ENCODE measurements at places on chromosomes 5 and 9.

DNA sequence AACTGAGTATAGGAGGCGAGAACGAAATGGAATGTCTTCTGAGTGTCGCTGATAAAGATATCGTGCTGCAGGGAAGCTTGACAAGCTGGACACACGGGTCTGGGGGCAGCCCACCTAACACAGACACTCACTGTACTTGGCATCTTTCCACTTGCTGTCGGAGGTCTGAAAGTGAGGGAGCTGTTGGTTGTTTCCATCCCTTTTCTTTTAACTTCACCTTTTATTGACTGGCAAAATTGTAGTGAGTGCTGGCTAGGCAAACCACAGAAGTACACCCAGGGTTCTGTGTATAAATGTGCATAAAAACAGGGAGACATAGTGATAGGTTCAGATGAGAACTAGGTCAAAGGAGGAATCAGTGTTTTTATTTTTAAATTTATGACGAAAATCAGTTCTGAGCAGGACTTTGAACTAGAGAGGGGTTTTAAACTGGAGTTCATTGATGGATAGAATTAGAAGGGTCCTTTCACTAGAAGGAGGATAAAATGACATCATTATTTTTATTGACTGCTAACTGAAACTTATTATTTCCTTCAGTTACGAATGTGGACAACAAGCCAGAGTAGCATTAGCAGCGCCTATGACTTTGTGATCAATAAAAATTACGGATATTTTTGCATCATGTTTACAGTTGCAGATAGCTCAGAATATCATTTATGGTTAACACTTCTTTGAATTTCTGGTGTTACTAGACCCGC is 817 bp downstream of the GAPVD1 start:
- no peak for DNase-seq

- no peak for DNase-seq
Measured at GRCh38 chr5:80204808-80205614, 50.8 kb downstream of the SERINC5 start.

GRCh38 chr5:54360089-54360488 is 49.7 kb upstream of the ARL15 start:
- no peak for DNase-seq

GRCh38 chr5:152456815-152457443 is 51.9 kb upstream of the NMUR2 start:
- no peak for DNase-seq

- DNase-seq = no peak
Measured at GRCh38 chr9:12060067-12060466, 633.1 kb upstream of the TYRP1 start.

- DNase-seq = no peak
Measured at GRCh38 chr5:68431601-68432337, 216.2 kb downstream of the PIK3R1 start.

DNA sequence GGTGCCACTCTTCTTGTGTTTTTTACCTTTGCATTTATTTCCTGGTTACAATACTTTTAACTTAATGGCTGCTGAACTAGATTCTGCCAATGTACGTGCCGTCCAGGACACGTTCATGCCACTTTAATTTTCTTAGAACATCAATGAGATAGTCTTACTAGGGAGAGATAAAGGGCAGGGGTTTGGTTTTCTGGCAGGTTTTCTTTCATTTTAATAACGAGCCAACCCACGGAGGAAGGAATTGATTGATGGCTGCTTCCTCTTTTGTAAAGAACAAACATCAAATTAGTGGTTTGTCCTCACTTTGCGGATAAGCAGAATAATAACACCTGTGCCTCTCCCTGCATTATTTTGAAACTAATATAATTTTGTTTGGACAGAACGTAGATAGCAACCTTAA is 135.7 kb downstream of the DOCK8 start:
- DNase-seq = no peak

DNA sequence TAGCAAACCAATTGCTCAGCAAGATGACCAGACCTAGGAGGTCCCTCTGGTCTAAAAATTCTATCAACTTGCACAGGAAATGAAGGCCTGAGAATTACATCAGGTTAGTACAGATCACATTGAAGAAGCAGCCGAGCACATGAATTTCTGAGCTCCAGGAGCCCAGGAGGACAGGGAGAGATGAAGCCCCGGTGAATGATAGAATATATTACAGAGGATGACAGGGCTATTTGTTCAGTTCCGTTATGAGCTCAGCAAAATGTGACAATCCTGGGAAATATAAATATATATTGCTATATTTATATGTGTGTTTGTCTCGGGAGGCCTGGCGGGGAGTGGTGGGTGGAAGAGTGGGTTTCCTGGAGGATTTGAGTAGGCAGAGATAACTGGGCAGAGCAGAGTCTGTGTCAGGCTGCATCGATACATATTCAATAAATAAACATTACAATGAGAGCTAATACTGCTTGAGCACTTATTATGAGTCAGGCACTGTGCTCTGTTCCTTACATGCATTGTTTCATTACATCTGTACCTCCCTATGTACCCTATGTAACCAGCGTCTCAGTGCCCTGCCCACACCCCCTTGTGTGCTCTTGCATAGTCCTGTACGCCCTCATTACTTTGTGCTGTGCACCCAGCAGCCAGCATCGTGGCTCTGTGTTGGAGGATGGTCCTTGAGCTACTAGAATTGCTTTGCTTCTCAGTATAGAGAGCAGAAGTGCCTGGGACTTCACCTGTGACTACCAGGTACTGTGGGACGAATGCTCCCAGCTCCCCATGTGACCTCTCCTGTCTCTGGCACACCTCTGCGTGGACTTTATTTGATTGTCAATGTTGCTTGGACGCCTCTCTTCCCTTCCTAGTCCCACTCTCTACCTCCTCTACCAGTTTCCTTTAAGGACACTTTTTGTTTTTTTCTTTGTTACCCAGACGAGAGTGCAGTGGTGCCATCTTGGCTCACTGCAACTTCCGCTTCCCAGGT is 58.1 kb upstream of the KLF9 start:
- DNase-seq = no peak

GRCh38 chr5:132310141-132310834 is 16.1 kb downstream of the SLC22A4 start:
- no peak for DNase-seq

DNA sequence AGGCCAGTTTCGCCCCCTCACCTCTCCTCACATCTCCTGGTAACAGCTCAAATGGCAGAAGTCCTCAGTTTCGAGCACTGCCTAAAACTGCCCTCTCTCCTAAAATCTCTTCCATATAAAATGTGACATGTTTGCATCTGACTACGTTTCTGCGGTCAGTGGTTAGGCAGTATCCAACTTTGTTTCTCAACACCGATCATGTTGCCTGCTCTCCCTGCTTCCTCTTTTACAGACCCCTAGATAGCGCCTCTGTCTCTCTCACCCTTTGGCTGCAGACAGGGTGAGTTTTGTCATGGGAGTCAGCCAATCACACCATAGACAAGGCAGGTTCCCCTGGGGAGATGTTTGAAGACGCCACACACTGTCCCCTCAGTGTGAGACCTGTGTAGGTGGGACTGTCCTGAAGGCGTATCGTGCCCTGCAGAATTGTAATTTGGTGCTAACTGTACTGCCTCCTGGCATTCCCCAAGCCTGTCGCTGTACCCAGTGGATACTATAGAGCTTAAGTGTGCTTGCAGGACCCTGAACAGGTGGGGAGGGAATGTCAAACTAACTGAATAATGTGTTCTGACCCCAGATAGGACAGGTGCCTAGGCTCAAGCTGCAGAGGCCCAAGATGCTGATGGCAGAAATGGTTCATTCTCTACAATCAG is 1.1 kb downstream of the HEXB start:
- no peak for DNase-seq

DNA sequence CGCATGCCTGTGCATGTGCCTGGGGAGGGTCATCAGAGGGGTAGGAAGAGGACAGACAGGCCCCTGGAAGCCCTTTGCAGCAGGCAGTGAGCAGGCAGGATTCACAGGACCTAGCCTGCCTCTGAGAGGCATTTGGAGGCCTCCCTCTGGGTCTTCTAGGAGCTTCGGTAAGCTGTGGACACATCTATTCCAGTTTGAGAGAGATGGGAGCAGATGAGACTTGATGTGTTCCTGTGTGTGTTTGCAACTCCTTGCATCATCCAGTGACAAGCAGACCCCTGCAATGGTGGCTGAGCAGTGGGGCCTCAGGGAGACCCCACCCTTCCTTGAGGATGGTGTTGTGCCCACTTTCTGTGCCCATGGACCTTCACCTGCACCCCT is 64.0 kb downstream of the GADD45G start:
- no peak for DNase-seq

- DNase-seq = no peak
Measured at GRCh38 chr9:764105-764524, 77.4 kb upstream of the DMRT1 start.

DNA sequence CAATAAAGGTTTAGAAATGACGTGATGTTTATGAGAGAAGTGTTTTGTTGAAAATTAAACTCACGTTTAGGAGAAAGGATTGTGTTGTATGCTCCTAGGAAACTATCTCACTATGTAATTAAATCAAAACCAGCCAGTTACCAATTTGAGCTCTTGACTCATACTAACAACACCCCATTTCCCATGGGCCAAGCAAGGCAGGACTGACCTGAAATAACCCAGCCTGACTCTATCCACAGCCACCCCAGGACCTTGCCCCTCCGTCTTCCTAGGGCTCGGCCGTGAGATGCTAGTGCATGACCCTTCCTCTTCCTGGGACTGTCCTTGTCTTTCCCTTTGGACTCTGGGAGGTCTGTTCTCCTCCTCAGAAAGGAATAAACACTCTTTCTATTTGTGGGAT is 16.4 kb downstream of the TLR4 start:
- no peak for DNase-seq

- DNase-seq = no peak
Measured at GRCh38 chr9:127716412-127716811, 533 bp downstream of the TTC16 start.

- no peak for DNase-seq
Measured at GRCh38 chr5:178438796-178439195, 151.4 kb downstream of the COL23A1 start.

- DNase-seq = no peak
Measured at GRCh38 chr5:17249029-17249634, 31.7 kb downstream of the BASP1 start.

DNA sequence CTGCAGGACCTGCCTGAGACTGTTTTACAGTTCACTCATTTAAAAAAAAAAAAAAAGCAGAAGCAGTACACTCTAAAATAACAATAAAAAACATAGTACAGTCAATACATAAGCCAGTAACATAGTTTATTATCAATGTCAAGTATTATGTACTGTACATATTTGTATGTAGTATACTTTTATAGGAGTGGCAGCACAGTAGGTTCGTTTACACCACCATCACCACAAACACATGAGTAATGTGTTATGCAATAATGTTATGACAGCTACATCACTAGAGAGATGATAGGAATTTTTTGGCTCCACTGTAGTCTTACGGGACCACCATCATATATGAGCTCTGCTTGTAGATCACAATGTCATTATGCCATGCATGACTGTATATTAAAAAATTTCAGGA is 462.8 kb downstream of the ISL1 start:
- DNase-seq = no peak

GRCh38 chr5:138353560-138354080 is 1.1 kb downstream of the KDM3B start:
- DNase-seq = no peak

DNA sequence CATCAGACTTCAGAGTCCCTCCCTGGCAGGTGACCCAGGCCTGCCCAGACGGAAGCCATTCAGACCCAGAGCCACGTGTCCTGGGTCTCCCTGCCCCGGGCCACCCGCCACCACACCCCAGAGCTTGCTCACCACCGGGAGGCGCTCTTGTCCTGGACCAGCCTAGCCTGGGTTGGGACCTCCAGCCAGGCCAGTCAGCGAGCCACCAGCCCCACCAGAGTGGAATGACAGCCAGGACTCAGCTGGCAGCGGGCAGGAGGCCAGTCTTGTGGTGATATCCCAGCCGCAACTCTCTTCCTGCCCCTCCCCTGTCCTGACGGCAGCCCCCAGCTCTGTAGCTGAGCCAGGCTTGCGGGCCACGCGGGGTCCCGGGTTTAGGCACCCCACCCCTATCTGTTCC is 1.7 kb upstream of the PTGDS start:
- DNase-seq = no peak

DNA sequence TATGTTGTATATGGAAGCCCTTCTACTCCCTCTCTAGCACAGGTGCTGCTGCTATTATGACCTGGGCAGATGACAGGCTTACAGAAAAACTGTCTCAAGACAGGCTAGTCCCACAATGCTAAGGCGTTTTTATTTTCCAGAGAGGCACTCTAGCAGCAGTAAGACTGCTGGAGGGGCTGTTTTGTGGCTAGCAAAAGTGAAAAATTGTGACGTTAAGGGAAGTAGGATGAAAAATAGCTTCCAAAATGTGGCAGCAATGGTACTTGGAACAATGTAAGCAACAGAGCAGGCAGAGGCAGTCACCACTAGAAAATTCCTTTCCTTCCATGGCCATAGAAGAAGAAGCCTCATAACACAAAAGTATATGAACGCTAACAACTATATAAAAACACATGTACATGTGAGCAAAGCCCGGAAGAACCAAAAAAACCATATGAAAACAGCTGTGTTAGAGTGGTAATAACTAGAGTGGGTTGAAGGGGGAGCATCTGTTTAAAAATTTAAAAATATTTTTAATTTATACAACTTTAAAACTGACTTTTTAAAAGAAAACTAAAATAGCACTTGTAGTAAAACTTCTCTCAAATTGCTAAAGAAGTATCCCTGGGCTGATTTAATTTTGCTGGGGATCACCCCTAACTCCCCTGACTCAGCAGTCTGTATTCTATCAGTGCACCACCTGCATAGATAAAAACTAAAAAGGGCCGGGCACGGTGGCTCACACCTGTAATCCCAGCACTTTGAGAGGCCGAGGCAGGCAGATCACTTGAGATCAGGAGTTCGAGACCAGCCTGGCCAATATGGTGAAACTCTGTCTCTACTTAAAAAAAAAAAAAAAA is 30.6 kb downstream of the CLINT1 start:
- DNase-seq = no peak

- no peak for DNase-seq
Measured at GRCh38 chr9:93254806-93255493, 71.0 kb downstream of the WNK2 start.

DNA sequence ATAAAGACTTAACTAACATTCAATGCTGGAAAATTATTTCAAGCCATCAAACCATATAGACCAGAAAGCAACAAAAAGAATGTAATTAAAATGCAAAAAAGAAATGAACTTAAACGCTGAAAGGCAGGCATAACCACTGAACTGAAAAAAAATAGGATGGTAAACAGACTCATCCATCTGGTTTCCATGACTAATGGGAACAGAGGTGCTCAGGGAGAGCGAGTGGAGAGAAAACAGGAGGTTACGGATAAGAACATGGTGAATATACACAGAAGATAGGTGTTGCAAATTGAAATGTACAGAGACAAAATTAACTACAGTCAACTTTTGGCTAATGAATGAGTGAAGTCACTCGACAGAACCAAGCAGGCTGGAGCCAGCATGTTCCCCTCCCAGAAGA is 43.5 kb upstream of the RNF38 start:
- DNase-seq = no peak

DNA sequence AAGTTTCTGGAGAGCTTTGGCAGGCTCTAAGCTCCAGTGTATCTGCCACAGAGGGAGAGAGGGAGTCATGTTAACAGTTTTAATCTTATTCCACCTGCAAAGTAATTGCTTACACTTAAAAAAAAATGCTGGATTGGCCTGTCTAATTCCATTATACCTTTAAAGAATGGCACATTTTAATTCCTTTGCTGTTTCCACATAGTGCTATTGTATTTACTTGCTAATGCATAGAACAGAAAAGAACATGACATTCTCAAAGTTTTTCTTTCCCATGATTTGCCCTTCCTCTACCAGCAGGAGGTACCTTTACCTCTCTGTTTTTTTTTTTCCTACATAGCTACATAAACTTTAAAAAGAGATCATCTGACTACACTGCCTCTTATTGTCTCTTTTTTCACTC is 318.0 kb downstream of the GLIS3 start:
- no peak for DNase-seq

- no peak for DNase-seq
Measured at GRCh38 chr5:53929570-53929969, 369.1 kb downstream of the NDUFS4 start.

Measured in activated naive CD4-positive, alpha-beta T cell (primary cell).